Activated naive CD4-positive, alpha-beta T cell treated with anti-CD3 and anti-CD28 coated beads, Interleukin-2, amount 50 U/mL, for 16 hours (primary cell): ENCODE measurements at places on chromosomes 7 and 10.

GRCh38 chr10:23344241-23344841 lies at the start of gene C10orf67:
TSS of gene C10orf67 (minus strand) at chr10:23344797. CDS start at chr10:23344774, 23 bp downstream.
- peak; percentile 36 for DNase-seq

DNA sequence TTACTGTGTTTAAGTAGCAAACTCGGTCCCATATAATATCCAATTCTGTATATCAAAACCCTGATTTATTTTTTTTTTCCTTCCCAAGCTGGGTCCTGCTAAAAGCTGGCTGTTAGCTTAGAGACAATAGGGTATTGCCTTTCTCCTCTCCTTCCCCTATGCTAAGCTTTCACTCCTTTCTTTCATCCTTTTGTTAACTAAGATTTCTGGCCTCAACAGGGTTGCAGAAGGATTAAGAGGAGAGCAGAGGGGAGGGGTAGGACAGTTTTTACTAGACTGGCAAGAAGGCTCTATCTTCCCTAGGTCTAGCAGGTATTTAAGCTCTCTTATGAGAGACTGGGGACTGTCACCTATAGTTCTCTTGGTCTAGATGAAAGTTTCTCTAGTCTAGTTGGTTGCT lies 229.2 kb downstream of the KCND2 start:
- DNase-seq, result no peak

GRCh38 chr7:23594879-23595604 lies 2.1 kb upstream of the CCDC126 start:
- DNase-seq, result peak; percentile 34

DNA sequence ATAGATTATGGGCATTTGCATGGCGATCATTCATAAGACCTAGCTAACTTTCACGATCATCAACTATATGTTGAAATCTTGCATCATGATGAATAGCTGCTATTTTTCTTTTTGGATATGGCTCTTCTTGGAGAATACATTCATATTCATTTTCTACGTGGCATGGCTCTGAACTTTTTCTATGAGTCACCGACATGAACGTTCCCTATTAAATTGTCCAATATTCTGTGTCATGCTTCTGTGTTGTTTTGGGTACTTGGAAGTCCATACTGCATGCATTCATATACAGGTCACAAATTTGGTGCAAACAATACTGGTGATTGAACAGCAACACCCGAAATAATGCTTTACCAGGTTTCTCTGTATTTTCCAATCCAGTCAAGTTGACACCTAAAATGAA lies 37.9 kb upstream of the ANKRD1 start:
- no peak for DNase-seq

GRCh38 chr7:98996150-98996552 lies 117.8 kb downstream of the TRRAP start:
- DNase-seq, result no peak

- no peak for DNase-seq
Observed at GRCh38 chr10:86715156-86715795, 41.1 kb upstream of the BMPR1A start.

DNA sequence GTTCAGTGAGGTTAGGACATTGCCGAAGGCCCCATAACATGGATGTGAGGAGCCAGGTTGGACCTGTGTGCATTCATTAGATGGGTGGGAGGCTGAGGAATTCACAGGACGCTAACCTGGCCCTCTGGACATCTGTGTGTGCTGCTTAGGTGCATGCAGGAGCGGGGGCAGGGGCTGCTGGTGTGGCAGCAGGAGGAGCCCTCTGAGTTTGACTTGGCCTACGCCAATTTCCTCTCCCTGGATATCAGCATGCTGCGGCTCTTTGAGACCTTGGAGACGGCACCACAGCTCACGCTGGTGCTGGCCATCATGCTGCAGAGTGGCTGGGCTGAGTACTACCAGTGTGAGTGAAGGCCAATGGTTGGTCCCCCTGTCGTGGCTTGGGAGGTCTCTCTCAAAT lies 34.5 kb upstream of the MMD2 start:
- no peak for DNase-seq

- DNase-seq, result no peak
Observed at GRCh38 chr10:3478153-3478552, 305.6 kb upstream of the PITRM1 start.

DNA sequence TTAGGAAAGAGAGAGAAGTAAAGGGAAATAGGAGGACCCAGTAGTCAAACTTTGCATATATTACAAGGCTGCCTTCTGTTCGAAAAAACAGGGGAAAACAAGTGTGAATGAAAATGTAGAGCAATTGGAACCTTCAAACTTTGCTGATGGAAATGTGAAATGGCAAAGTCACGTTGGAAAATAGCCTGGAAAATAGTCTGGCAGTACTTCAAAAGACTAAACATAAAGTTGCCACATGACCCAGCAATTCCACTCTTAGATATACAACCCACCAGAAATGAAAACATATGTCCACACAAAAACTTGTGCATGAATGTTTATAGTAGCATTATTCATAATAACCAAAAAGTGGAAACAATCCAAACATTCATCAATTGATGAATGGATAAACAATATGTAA lies 78.6 kb upstream of the IFRD1 start:
- DNase-seq, result no peak

DNA sequence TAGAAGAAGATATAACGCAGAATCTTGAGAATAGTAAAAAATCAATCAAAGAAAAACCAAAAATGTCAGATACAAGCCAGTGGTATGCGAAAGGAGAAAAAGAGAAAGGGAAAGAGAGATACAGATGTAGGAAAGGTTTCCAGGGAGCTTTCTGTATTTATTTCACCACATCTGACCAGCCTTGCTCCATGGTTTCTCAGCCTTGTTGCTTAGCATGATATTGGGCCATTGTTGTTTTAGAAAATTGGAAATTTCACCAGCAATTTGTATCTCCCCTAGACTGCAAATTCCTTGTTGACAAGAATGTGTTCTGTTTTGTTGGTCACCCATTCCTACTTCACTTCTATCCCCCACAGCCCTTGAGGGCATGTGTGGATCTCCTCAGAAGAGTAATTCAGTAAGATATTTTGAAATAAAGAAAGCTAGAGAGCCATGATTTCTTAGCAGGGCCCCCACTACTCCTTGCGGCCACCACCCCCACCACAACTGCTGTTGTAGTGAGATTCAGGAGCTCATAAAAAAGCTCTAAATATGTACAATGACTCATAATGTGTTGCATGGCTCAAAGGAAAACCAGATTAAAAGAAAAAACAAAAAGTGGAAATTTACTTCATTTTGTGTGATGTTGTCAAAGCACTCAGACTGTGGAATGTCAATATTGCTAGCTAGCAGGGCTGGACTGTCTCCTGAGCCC lies 138.7 kb downstream of the CHRM2 start:
- no peak for DNase-seq

DNA sequence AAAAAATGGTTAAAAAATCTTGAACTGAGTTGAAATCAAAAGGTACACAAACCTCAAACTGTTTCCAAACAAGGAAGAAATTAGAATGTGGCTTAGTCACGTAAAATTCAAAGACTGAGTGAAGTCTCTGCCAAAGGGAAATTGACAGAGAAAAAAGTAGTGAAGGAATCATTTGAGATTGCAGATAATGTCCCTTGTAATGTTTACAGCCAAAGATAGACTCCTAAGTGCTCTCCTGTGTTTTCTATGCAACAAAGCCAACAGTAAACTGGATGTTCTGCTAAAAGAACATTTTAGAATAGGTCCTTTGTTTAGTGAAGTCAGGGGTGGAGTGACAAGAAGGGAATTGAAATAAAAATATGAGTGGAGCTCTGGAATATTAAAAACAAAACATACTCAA lies 117.9 kb downstream of the ITGA8 start:
- DNase-seq, result no peak

- no peak for DNase-seq
Observed at GRCh38 chr10:60372436-60372835, 17.2 kb downstream of the ANK3 start.

DNA sequence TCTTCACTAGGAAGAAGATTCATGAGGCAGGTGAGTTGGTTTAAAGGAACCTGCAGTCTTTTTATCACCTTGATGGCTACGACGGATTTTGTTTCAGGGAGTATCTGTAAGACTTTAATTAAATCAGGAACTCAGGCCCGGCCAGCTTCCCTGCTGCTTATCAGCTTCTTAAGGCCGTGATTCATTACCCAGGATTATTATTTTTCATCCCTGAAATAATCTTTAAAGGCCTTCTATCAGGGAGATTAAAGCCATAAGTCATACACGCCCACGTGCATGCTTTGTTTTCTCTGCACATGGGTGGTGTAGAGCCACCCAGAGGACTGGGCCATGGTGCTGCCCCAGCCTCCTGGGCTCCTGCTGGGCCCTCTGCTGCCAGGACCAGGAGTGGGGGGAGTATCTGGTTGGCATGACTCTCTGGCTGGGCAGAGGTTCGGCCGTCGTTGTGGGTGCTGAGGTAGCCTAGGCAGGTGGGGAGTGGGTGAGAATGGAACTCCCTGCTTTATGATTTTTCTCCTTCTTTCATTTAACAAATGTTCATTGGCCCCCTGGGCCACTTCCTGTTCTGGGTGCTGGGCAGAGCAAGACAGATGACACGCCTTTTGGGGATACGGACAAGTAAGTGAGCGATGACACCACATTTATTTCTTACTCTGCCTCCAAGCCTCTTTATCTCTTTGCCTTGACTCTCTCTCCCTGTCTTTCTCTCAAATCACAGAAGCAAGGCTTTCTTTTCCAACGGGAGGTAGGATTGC lies 39.0 kb upstream of the PCBD1 start:
- DNase-seq, result no peak

- DNase-seq, result no peak
Observed at GRCh38 chr7:158500651-158501052, 87.0 kb downstream of the PTPRN2 start.

GRCh38 chr7:90666186-90666585 lies 70.1 kb downstream of the CDK14 start:
- no peak for DNase-seq

DNA sequence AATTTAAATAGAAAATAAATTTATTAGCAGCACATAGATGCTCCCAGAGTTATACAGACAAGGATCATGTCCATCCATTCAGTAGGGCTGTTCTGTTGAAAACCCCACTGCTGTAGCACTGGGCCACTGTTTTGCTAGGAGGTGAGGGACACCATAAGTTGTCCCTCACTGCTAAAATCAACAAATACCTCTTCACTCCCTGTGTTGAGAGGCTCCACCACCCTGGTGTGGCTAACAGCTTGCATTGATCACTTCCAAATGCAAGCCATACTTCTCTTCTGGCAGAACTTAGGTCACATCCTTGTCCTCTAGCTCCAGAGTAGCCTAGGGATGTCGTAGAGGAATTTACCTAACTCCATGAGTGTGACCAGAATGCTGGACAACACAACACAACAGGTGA lies 55.4 kb downstream of the MDFIC start:
- no peak for DNase-seq

DNA sequence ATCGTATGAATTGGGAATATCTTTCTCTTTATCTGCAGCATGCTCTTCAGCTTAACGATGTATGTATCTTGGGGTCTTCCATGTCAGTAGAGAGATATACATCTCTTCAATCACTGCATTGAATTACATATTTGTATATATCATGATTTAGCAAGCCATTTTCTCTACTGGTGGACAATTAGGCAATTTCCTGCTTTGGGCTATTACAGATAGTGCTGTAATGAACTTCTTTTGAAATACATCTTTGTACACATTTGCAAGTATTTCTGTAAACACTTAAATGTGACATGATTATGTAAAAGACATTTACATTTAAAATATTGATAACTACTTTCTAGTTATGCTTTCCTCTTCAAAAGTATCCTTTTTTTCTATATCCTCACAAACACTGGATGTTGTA lies 199.0 kb downstream of the PPP1R9A start:
- no peak for DNase-seq

GRCh38 chr10:62047960-62048383 lies 146.5 kb downstream of the ARID5B start:
- peak; percentile 58 for DNase-seq

GRCh38 chr7:131511774-131512535 lies 44.5 kb downstream of the PODXL start:
- DNase-seq, result no peak

GRCh38 chr10:103042908-103043307 lies 124.8 kb downstream of the CNNM2 start:
- no peak for DNase-seq
